ENCODE measurements at places on chromosomes 3 and 15.
A peak's percentile ranks its signal among the peaks of the same experiment; 100 is the strongest.

DNA sequence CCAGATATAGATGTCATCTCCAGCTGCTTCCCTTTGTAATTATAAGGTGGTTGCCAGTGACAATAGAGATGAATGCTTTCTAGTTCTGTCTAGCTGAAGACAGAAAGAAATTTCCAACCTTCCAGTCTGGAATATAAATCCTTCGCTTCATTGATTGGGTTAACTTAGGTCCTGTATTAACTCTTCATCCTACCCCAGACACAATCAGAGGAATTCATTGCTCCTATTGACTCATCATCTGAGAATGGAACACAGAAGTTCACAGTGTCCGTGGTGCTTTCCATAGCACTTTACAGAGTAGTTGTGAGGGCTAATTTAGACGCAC, 241.4 kb downstream of the NFKBIZ start:
- DNase-seq = no peak

GRCh38 chr3:6644070-6644929, 216.6 kb upstream of the GRM7 start:
- DNase-seq = no peak

- no peak for DNase-seq
These were observed 562.1 kb downstream of the GRM7 start for GRCh38 chr3:7423036-7423435.

DNA sequence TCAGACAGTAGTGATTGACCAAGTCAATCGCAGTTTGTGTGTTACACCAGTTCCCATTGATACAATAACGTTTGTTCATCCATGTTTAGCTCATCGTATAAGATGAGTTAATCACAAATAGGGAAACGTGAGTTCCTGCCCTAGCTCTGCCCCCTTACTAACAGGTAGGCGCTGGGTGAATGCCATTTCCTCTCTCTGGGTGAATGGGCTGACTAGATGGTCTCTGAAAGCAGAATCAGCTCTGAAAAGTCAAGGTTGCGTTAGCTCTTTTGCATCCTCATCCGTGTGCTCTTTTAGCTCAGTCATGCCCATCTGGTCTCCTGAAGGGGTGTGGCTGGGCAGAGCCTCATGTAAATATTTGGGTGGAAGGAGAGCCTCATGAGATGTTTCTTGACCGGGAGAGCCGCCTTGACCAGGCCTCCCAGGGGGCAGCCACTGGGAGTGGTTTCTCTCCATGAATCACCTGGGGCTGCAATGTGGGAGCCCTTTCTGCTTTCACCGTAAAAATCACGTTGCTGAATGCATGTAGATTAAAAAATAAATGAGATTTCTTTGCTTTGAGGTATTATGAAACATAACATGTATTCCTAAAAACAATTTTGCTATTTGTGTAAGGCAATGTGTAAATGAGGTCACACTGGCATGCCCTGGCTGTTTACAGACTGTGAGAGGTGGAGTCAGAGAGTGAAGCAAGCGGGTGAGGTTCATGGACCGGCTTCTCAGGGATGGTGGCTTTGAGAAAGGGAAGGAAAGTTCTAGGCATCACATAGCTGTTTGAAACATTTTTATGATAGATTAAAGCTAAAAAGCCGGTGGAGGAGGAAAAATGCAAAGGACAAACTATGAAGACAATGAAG, 108.4 kb upstream of the RASGRP1 start:
- no peak for DNase-seq

- DNase-seq = no peak
These were observed 20.5 kb downstream of the CCR9 start for GRCh38 chr3:45906681-45907407.

DNA sequence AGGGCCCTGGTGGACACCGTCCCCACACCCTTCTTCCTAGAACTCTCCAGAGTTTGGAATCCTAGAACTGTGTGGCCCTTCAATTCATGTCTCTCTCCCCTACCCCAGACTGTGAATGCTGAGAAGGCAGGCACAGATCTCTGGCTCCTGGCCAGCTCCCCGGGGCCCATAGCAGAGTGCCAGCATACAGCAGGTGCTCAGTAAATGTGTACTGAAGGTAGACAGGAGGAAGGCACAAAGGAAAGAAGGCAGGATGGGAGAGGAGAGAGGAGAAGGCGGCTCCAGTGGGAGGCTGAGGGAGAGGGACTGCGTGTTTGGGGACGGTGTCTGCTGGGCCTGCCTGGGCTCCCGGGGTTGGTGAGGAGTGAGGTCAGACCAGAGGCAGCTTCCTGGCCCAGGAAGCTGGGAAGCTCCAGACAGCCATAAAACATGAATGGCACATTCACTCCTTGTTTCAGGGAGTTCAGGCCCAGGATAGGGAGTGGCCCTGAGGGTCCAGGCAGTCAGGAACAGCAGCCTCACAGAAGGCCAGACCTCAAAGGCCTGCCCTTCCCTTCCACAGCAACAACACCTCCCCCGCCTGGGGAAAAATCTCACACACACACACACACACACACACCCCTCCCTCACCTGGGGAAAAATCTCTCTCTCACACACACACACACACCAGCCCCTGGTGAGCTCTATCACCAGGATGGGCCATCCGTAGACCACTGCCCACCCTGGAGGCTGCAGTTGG, 137.1 kb upstream of the PRR20G start:
- no peak for DNase-seq

GRCh38 chr15:72961346-72961745, 90.9 kb upstream of the NEO1 start:
- no peak for DNase-seq

GRCh38 chr3:131723343-131723742, 220.6 kb upstream of the MRPL3 start:
- DNase-seq = no peak

- DNase-seq = no peak
These were observed 425.3 kb upstream of the MDFIC2 start for GRCh38 chr3:70737666-70738290.

DNA sequence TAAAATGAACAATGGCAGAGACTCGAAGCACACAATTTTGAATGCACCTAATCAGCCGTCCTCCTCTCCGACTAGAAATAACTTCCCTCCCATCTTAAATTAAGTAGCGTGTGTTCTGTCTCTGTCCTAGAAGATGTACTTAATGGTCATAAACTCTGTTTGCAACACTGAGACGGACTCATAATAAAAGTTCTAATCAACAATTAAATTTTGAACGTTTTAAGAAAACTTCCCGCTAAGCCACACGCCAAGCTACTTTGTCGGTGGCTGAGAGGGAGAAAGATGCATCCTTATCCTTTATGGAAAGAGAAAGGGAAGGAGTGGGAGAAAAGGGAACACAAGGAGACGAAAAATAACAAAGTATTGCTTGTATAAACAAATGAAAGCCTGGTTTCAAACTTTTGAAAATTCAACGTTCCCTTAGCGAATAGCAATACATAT, 989 bp downstream of the GNB4 start:
- no peak for DNase-seq

GRCh38 chr3:385151-385550, 188.6 kb downstream of the CHL1 start:
- DNase-seq = no peak

DNA sequence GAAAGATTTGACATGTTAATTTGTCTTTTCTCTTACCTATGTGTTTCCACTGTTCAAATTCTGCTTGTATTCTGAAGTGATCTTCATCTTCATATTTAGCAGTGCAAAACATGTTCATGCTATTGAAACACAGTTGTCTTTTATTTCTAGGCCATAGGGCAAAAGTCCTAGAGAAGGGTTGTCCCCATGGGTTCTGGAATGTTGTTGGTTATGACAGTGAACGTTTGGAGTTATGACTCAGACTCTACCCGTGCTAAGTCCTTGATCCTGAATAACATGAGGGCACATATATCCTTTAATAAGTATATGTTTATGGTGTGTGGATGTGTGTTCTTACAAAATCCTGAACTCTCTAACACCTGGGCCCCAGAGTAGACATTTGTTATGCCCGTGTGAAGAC, 23.0 kb upstream of the ARPP21 start:
- no peak for DNase-seq

DNA sequence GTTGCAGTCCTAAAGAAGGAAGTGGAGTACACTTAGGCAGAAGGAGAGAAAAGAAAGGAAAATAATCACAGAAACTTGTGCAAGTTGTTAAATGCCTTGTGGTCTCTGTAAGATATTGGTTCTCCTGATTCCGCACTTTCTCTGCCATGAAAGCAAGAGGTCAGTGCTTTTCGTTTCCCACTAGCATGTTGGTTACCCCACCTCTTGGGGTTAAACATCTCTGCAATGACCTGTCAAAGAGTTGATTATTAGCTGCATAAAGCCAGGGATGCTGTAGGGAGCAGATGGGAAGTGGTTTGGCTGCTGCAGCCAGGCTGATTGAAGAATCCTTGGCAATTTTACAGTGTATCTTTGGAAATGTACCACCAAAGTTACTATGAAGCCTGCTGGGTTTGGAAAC, 33.3 kb downstream of the ZNF609 start:
- DNase-seq = no peak

DNA sequence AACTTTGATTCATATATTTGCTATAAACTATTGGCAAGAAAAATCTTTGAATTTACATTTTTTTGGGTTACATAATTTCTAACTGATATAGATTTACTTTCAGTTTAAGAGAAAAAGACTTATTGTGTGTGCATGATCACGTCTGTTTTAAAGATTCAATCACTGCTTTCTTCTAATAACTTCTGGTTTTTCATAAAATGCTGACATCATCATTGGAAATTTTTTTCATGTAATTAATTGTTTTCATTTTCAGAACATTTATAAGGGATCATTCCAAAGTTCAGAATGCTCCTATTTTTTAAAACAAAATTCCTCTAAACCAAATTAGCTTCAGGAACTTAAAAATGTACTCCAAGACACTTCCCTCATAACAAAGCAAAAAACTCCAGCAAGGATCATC, 500.7 kb upstream of the GBE1 start:
- DNase-seq = no peak

DNA sequence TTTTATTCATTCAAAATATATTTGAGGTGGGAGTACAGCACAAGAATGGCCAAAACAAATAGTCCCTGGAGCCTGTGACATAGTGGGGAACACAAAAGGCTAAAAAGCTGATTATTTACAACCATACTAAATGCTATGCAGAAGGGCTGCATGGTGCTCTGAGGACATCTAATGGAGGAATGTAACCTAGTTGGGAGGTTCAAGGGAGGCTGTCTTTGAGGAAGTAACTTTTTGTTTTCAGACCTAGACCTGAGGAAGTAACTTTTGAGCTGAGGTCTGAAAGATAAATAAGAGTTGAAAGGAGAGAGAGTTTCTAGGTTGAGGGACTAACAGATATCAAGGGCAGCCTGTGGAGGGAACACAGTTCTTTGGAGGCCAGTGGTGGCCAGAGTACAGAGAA, 34.8 kb upstream of the RASA2 start:
- peak; percentile 20 for DNase-seq

DNA sequence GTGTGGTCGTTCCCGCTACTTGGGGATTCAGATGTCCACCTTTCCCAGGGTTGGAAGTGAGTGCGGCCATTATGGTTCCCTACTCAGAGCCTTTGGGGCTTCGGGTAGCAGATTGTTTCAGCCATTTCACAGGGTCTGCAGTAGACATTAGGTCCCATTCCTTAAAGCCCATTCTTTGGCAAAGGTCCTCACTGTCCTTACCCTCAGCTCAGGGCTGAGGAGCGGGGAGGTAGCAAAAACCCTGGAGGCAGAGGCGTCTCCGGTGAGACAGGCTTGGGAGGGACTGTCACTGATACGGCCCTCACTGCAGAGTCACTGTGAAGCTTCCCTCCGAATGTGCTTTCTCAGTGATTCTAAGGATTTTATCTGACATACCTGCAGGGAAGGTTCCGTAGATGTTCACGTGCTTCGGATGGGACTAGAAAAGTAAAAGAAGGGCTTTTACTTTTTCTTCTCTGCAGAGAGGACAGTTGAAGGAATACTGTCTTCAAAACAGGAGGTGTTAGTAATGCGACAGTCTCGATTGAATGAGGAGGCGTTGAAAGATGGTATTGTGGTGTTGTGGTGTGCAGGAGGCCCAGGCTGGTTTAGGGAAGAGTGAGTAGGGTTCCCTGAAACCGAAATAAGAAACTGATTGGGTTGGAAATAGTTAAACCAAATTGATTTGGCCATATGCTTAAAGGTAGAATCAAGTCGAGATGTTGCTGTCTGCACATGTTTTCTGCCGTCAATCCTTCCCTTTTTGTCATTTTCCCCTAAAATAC, 630 bp downstream of the ATP6V1A start:
- DNase-seq = no peak

DNA sequence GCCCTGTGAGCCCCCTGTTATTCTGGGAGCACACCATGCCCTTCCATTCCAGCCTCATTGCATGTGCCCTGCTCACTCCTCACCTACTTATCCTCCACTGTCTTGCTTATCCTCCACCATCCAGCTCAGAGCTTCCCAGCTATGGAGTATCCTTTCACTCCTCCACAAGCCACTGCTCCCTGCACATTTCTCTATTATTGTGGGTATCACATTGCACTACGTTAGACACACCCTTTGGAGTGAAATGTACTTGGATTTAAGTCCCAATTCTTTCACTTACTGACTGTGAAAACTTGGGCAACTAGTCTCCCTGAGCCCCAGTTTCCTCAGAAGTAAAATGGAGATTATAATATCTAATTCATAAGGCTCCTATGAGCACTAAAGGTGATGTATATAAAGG, 4.3 kb downstream of the MASP1 start:
- DNase-seq = no peak

DNA sequence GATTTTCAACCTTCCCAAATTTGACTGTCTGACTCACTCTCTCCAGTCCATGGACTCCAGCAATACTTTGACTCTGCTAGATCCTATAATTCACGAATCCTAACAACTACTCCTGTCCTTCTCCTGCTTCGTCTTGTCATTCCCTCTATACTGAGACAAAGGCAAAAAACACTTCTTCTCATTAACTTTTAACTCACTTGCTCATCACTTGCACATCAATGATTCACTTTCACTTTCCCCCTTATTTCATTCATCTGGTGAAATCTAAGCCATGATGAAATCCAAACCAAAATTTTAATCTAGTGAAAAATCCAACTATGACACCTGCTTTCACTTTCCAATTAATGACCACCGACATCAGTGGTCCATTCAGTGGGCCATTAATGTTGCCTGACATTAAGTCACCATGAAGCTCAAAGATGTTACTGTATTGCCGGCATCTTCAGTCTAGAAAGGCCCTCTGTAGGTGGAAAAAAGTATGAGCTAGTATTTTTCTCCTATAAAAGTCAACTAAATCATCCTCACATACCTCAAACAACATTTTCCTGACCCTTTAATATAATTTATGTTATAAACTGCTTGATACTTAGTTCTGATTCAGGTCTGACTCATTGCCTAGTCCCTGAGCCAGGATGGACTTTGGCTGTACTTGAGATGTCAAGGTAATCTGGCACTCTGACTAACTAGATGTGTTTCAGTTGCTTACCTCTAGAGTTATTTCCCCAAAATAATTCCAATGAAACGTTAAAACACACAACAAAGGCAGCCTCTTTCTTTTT, 158.6 kb downstream of the CNTN6 start:
- no peak for DNase-seq

- DNase-seq = no peak
These were observed 82.9 kb downstream of the THBS1 start for GRCh38 chr15:39663704-39664250.

GRCh38 chr3:129161860-129162271, 1.0 kb upstream of the ISY1 start:
- DNase-seq = no peak

DNA sequence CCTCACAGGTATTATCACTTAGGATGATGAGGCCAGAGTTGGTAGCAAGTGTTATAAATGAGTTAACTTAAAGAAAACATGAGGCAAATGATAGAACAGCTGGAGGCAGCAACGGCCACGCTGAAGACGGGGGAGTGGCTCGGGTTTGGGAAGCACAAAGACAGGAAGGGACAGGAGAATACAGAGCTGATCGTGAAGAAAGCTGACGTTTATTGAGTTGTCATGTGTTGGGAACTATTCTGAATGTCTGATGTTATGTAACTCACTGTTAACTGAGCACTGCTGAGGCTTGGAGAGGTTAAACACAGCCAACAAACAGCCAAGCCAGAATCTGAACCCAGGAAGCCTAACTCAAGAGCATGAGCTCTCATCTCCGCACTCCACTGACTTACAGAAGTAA, 42.3 kb downstream of the FGD5 start:
- no peak for DNase-seq
